Vein endothelial cell (primary cell): ENCODE measurements at places on chromosomes 13 and 19. TPM values are rescaled to one million over a fixed set of nuclear protein-coding genes. Genes with fewer than 3 reads are reported as not detected.

FUT1 gene
- 6.5 and 8.5 TPM in 2 replicates for total RNA-seq

ZNF14 gene
- total RNA-seq = 5.2 and 5.5 TPM in 2 replicates

PSPN gene
- total RNA-seq = 0.98 and 1.2 TPM in 2 replicates

FAM124A gene
- 7.2 and 16.5 TPM in 2 replicates for total RNA-seq

MAP2K2 gene
- 169 and 241 TPM in 2 replicates for total RNA-seq

SIGLEC12 gene
- not detected in 2 replicates for total RNA-seq

SLITRK5 gene
- not detected in 2 replicates for total RNA-seq

FAM216B gene
- total RNA-seq = not detected in 2 replicates

ARRDC5 gene
- total RNA-seq = 0.10 TPM in 1 of 2 replicates, not detected in the other

PTGIR gene
- total RNA-seq = 0.10 and 0.98 TPM in 2 replicates

ZNF497 gene
- total RNA-seq = 0.76 and 0.98 TPM in 2 replicates

CGB5 gene
- not detected in 2 replicates for total RNA-seq

LMTK3 gene
- total RNA-seq = under 0.01 and 0.10 TPM in 2 replicates

SLC25A41 gene
- total RNA-seq = 0.33 TPM in 1 of 2 replicates, not detected in the other

CEACAM6 gene
- not detected in 2 replicates for total RNA-seq

GNG8 gene
- not detected in 2 replicates for total RNA-seq

CADM4 gene
- 1.9 and 3.6 TPM in 2 replicates for total RNA-seq

CD209 gene
- not detected in 2 replicates for total RNA-seq

TFDP1 gene
- total RNA-seq = 58.5 and 94.3 TPM in 2 replicates

OR10H1 gene
- not detected in 2 replicates for total RNA-seq

TUBA3C gene
- not detected in 2 replicates for total RNA-seq

RRAS gene
- total RNA-seq = 30.6 and 65.3 TPM in 2 replicates

PLK5 gene
- not detected in 2 replicates for total RNA-seq

TMEM86B gene
- total RNA-seq = 2.0 and 2.4 TPM in 2 replicates

MAB21L1 gene
- 0.10 TPM in 1 of 2 replicates, not detected in the other for total RNA-seq

KIRREL2 gene
- not detected in 2 replicates for total RNA-seq

ETV2 gene
- 0.29 and 0.65 TPM in 2 replicates for total RNA-seq

SBK3 gene
- total RNA-seq = under 0.01 and 0.10 TPM in 2 replicates

ZNF763 gene
- 0.33 and 2.4 TPM in 2 replicates for total RNA-seq

PRODH2 gene
- not detected in 2 replicates for total RNA-seq

ZNF154 gene
- 0.33 and 3.7 TPM in 2 replicates for total RNA-seq

PSG3 gene
- total RNA-seq = not detected in 2 replicates

CAPN12 gene
- total RNA-seq = not detected in 2 replicates

RASIP1 gene
- total RNA-seq = 88.4 and 127 TPM in 2 replicates

GAPDHS gene
- total RNA-seq = not detected in 2 replicates

TTYH1 gene
- total RNA-seq = not detected in 2 replicates

PGLYRP2 gene
- total RNA-seq = under 0.01 TPM in 1 of 2 replicates, not detected in the other

SUGT1 gene
- total RNA-seq = 41.8 and 48.5 TPM in 2 replicates

PRSS57 gene
- 0.33 TPM in 1 of 2 replicates, not detected in the other for total RNA-seq

CYP4F8 gene
- not detected in 2 replicates for total RNA-seq
